ENCODE measurements at places on chromosomes 6 and 20.

GRCh38 chr20:36832791-36833190 is 43.1 kb upstream of the TLDC2 start:
- DNase-seq, result no peak

DNA sequence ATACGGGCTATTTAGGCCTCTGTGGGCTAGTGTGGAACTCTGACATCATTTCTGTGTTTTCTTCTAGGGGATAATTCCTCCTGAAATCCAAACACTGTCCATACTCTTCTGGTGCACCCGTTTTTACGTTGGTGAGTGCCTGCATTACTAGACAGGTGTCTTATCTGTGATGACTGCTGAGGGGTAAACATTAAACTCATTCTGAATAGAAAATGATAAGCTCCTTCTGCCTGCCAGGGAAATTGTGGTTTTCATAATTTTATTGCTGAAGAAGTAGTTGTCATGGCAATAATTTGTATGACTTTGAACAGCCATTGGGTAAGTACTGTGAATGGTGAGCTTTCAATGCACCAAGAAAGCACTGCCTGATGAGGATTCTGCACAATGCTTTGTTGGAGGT is 705.6 kb downstream of the UTRN start:
- no peak for DNase-seq

- DNase-seq, result no peak
Measured at GRCh38 chr6:7203939-7204338, 96.2 kb downstream of the RREB1 start.

DNA sequence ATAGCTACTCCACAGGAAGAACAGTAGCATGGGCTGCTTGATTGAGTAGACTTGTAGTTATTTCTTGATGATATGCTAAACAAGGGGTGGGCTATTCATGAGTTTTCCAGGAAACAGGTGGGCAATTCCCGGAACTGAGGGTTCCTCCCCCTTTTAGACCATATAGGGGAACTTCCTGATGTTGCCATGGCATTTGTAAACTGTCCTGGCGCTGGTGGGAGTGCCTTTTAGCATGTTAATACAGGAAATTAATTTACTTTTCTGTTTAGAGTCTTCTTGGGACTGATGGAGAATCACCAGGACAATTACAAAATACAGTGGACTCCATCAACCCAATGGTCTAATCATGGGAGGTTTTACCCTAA is 22.7 kb downstream of the CYP24A1 start:
- no peak for DNase-seq
